ENCODE measurements at places on chromosomes 12 and 14.

DNA sequence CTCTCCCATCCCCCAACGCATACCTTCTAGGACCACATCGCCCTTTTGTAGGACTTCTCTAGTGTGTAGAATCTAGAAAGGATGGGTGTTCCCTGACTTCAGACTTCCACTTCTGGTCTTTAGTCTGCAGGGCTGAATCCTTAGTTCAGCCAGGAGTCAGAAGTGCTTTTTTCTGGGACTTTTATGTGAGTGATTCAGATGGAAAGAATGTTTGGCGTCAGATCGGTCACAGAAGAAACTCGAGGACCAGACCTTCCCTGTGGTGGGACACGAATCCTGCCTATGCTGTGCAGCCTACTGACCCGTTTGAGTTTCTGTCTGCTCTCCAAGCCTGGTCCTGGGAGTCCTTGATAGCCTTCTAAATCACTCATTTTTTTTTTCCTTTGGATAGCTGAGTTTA, 165.4 kb upstream of the SSTR1 start:
- DNase-seq, result no peak

GRCh38 chr12:2675776-2676175, 119.0 kb upstream of the FKBP4 start:
- DNase-seq, result no peak

GRCh38 chr14:75980856-75981255, 939 bp downstream of the TGFB3 start:
- no peak for DNase-seq

- DNase-seq, result no peak
These were observed 109.4 kb upstream of the ATF7IP start for GRCh38 chr12:14256121-14256520.

GRCh38 chr14:81591266-81591665, 57.6 kb upstream of the SEL1L start:
- DNase-seq, result no peak

- DNase-seq, result no peak
These were observed 33.3 kb downstream of the CACNA2D4 start for GRCh38 chr12:1885082-1885596.

- DNase-seq, result no peak
These were observed 58.4 kb upstream of the STAC3 start for GRCh38 chr12:57309420-57309819.

DNA sequence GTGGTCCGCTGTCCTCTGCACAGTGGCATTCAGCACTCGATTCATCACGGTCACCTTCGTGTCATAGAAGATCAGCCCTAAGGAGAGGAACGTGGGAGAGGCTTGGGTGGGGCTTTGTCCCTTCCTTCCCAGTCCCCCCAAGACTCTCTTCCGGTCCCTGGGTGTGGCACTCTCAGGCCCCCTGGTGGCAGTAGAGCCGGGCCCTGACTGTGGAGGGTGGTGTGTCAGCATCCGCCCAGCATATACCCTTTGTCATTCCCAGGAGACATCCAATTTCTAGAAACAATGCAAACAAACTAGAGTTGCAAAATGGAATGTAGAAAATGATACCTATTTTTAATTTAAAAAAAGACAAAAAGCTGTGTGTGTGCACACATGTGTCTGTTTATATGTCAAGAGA, 45.0 kb downstream of the TRAFD1 start:
- DNase-seq, result no peak

DNA sequence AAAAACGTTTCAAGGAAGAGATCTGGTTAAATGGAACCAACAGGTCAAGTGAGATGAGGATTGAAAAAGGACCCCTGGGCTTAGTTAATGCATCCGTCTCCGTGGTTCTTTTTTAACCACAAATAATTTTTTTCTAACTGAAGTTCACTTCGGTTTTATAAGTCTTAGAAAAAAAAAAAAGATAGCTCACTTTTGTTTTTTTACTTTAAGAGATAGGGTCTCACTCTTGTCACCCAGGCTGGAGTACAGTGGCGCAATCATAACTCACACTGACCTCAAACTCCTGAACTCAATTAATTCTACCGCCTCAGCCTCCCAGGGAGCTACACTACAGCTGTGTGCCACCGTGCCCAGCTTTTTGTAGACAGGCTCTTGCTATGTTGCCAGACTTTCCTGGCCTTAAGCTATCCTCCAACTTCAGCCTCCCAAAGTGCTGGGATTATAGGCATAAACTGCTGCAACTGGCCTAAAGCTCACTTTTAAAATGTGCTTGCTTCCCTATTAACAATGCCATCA, 11.8 kb downstream of the HNRNPC start:
- DNase-seq, result no peak

DNA sequence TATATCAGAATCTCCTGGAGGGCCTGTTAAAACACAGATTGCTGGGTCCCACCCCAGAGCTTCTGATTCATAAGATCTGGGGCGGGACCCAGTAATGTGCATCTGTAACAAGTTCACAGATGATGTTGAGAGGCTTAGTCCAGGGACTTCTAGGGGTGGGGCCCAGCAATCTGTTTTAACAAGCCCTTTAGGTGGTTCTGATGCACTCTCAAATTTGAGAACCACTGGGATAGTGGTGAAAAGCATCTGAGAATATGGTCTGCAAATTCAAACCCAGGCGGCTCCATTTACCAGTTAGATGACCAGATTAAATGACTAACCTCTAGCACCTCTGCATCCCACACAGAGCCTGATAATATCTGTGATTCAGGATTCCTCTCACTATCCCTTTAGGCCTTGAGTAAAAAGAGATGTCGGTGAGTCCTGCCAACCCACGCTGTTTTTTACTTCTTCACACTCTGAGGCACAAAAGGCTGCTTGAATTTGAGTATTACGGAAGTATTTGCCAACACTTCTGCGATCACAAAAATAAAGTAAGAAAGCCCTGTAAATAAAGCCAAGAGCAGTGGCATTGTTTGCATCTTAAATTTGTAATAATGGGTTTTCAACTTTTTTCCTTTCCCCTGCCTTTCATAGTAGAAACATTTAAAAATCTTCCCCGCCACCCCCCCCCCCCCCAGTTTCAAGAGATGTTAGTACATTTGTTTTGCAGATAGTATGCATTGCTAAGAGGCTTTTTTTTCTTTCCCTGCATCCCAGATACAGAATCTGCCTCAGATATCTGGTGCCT, 1.8 kb upstream of the FRS2 start:
- no peak for DNase-seq

GRCh38 chr12:111122458-111122878, 202.1 kb upstream of the MYL2 start:
- DNase-seq, result no peak

DNA sequence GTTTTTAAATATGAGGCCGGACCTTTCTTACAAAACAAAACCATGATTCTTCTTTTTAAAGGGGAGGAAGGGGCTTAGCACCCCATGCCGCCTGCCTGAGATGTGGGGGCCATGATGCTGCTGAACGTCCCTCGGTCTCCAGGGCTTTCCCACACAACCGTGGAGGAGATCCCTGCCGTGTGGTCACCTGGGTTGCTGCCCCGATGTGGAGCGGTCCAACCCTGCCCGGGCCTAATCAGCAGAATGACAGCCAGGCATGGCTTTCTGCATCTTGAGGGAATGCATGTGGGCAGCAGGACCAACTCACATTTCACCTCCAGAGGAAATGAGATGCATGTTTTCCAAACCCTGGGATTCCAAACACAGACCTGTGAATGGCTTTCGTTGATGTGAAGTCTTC, 48.9 kb upstream of the C14orf180 start:
- no peak for DNase-seq

DNA sequence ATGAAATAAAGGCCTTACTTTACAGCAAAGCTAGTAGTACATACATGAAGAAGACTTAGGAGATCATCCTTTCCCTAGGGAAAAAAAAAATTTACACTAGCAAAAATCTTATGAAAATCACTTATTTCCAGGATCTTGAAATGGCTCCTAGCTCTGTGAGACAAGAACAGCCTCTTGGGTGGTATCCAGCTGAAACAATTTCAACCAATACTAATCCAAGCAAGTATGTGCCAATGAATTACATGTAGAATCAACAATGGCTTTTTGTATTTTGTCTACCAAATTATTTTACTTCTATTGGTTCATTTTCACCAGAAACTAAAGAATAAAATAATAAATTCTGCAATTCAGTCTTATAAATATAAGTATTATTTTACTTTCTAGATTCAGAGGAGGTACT, 2.7 kb upstream of the SLCO1A2 start:
- DNase-seq, result no peak

DNA sequence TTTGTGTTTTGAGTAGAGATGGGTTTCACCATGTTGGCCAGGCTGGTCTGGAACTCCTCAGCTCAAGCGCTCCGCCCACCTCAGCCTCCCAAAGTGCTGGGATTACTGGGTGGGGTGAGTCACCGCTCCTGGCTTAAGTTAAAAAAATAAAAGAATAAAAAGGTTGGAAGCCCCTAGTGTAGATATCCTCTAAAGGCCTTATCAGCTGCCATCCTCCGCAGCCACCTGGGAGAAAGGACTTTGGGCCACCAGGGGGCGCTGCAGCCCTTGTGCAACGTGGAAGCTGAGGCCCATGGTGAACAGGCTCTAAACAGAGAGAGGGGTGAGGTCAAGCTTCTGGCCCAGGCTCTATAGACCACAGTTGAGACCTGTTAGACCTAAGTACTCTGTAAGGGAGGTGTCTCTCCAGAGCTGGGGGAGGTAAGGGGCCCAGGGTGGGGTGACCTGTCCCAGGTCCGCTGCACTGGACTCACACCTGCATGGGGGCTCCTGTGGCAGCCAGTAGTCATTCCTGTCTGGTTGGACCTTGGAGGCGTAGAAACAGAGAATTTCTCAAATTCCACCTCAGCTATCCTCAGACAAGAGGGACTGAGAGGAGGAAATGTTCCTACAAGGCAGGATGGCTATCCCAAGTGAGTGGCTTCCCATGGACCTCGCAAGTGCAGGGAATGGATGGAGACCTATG, 14.0 kb upstream of the RACGAP1 start:
- peak; percentile 68 for DNase-seq

- DNase-seq, result no peak
These were observed 351.3 kb upstream of the KITLG start for GRCh38 chr12:88931598-88931997.

DNA sequence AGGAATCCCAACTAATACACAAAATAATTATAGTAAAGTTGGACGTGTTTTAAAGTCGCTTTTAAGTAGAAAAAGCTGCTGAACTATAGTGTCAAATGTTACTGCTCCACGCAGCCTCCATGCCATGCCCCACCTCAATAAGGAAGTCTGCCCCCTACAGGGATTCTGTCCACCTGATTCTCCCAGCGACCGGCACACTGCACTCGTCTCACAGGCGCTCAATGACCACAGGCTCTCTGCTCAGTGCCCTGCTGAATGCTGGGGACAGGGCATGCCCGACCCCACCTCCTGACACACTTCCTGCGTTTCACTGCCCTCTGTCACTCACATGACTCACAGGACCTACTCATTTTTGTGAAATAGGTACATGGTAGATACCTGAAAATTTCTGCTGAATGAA, 48.9 kb downstream of the BDKRB1 start:
- DNase-seq, result no peak

GRCh38 chr14:55884819-55885218, 233.4 kb upstream of the PELI2 start:
- DNase-seq, result no peak

- DNase-seq, result no peak
These were observed 269.4 kb downstream of the RGS6 start for GRCh38 chr14:72201645-72202044.

GRCh38 chr14:92847749-92848148, 53.6 kb downstream of the GOLGA5 start:
- no peak for DNase-seq

DNA sequence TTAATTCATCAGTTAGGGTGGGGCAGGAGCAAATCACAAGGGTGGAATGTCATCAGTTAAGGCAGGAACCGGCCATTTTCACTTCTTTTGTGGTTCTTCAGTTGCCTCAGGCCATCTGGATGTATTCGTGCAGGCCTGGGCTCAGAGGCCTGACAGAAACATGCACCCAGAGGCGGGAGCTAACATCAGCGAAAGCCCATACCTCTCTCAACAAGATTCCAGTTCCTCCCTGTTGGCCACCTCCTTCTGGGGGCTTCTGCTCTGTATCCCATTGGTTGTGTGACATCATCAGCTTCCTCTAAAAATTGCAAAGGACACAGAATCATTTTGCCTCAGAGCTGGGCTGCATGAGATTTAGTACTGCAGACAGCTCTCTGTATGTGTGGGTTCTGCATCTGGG, 134.3 kb downstream of the ZNF664 start:
- no peak for DNase-seq

DNA sequence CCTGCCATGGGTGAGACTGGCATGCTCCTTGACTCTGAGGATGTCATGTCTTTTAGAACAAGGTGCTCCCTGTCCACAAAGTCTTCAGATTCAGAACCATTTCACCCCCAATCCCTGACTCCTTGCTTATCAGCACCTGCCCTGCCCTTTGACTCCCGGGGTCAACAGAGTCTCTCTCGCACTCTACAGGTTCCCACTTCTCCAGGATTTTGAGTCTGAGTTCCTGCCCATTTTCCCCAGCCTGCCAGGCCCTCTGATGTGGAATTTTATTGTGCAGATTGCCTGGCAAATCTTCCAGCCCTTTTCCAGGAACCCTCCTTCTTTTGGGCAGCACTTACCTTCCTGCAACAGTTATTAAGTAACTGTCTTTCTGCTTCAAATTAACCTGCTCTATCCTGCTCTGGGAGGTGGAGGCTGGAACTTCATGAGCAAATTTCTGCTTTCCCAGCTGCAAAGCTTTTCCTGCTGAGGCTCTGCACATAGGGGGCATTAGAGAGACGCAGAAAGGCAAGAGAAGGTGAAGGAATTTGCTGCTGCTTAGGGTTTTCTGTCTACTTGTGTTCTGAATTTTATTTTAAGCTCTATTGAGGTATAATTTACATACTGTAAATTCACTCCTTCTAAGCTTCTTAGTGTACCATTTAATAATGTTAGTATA, 259.1 kb downstream of the PCNX1 start:
- no peak for DNase-seq

DNA sequence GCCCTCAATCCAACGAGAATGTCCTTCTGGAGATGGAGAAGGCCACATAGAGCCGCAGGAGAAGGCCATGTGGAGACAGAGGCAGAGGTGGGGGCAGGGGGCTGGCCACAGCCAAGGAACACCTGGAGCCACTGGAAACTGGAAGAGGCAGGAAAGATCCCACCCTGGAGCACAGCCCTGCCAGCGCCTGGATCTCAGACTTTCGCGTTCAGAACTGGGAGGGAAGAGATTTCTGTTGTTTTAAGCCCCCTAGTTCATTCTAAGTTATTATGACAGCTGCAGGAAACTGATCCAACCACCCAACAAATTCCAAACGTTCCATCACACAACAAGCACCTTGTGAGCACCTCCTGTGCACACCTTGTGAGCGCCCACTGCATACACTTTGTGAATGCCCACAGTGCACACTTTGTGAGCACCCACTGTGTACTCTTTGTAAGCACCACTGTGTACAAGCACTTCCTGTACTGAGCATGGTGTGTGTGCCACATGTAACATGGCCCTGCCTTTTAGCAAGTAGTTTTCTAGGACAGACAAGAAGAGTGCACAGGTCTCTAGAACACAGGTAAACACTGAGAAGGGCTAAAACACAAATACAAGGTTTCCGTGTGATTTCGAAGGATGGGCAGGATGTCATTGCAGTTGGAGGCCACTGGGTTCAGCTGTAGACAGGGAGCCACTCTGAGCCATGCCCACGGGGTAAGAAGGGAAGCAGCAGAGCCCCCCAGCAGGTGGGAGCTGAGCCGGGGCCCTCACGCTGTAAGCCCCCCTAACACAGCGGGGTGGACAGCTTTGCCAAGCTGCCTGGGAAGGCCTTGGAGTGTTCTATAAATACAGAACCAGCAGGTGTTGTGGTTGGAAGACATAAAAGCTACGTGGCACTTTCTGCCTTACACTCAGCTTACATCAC, 15.4 kb downstream of the RIMBP2 start:
- DNase-seq, result no peak
